ENCODE measurements at places on chromosomes 12 and 14.

- no peak for DNase-seq
Observed at GRCh38 chr14:103273145-103273744, 60.8 kb upstream of the EIF5 start.

DNA sequence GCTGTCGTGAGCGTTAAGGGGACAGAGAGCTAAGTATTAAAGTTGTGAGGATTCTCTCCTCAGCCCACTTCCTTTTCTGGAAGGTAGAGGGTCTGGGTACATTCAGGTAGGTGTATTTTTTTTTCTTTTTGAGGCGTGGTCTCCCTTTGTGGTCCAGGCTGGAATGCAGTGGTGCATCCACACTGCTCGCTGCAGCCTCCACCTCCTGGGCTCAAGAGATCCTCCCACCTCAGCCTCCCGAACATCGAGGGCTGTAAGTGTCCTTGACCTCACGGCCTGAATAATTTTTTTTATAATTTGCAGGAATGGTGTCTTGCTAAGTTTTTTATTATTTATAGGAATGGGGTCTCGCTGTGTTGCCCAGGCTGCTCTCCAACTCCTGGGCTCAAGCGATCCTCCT is 1.4 kb downstream of the PUS1 start:
- no peak for DNase-seq

- DNase-seq: no peak
Observed at GRCh38 chr14:63277591-63278183, 41.0 kb downstream of the GPHB5 start.

DNA sequence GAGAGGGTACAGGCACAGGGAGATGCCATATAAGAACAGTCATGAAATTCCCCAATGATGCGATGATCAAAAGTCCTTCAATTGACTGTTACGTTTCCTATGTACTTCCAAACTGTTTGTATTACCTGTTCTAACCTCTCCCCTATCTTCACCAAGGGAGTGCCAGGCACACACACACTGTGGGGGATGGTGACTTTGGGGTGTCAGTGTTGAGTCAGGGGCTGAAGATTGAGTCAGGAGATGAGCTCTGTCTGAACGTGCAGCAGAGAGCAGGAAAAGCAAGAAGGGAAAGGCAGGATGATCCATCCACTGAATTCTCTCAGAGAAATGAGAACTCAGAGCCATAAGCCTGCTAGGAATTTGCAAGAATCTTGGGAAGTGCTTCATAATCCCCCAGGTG is 153.4 kb downstream of the EFCAB11 start:
- DNase-seq: peak; percentile 100

GRCh38 chr12:107681836-107682820 is 3.5 kb upstream of the PWP1 start:
- no peak for DNase-seq

GRCh38 chr12:43840338-43840737 is 4.5 kb downstream of the TMEM117 start:
- DNase-seq: peak; percentile 24

DNA sequence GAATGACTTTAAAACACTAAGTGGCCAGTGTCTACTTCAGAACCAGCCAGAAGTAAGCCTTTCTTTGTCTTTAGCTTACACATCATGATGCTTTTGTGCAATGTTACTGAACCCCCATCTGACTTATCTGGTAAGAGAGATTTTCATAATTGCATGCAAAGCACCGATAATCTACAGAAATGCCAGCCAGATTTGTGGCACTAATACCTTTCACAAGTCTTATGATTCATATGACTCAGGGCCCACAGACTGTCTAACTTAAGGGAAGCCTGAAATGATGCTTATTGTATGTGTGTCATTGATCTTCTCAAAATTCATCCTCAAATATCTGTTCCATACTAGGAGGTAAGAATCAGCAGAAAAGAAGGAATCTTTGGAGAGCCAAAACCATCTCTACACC is 18.0 kb downstream of the IGF1 start:
- DNase-seq: no peak

DNA sequence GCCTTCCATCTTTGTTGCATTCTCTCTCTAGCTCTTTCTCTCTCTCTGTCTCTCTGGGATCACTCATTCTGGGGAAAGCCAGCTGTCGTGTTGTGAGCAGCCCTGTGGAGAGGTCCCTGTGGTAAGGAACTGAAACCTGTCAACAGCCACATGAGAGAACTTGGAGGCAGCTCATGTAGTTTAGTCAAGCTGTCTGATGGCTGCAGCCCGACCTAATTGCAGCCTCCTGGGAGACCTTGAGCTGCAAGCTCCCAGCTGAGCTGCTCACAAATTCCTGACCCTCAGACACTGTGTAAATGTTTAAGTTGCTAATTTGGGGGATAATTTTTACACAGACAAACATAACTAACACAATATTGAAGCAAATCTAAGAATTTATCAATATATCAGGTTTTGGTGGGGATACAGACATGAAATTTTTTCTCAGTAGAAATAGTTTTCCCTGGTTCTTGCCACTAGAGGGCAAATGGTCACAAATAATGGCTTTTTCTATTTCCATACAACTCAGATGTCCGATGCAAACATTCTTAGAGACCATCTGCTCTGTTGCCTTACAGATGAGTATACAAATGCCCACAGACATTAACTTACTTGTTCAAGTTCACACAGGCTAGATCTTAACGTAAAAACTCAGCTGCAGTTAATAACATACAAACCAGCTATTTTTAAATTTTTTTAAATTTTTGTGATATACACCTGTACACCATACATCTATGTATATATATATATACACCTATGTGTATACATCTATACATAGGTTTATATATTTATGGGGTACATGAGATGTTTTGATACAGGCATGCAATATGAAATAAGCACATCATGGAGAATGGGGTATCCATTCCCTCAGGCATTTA is 15.5 kb upstream of the KRR1 start:
- DNase-seq: peak; percentile 59

GRCh38 chr14:36478782-36479181 is 41.2 kb downstream of the NKX2-1 start:
- peak; percentile 89 for DNase-seq

DNA sequence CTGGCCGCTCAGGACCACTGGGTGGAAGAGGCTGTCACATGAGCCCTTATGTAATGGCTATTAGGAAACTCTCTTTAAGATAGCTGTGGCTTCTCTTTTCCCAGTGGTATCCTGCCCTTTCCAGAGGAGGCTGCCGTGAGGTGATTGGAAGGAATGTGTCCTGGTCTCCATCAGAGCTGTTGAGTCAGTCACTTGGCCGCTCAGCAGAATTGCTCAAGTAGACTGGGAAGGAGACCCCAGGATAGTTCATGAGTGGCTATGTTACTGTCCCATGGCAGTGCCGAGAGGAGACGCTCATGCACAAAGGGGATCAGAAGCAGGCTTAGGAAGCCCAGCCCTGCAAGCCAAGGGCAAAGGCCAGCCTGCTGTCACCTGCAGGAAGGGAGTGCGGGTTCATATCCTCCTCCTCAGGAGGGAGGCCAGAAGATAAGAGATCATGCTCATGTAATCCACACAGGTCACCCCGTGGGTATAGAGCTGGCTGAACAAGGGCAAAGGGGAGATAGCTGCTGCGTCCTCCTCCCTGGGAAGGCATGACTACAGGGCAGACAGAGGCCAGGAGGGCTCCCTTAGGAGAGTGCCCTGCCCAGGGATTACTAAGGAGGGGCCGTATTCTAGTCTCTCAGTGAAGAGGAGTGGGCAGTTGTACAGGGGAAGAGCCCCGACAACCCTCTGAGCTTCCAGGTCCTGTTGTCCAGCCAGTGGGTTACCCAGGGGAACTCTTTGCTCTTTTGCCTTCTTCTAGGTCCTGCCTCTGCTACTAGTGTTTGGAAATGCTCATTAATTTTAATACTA is 137.0 kb upstream of the MAX start:
- no peak for DNase-seq

- DNase-seq: peak; percentile 64
Observed at GRCh38 chr12:48817873-48818830, at the start of gene CACNB3. Gene CACNB3 (plus strand): TSS chr12:48818496. CDS start chr12:48818930, 434 bp downstream.

DNA sequence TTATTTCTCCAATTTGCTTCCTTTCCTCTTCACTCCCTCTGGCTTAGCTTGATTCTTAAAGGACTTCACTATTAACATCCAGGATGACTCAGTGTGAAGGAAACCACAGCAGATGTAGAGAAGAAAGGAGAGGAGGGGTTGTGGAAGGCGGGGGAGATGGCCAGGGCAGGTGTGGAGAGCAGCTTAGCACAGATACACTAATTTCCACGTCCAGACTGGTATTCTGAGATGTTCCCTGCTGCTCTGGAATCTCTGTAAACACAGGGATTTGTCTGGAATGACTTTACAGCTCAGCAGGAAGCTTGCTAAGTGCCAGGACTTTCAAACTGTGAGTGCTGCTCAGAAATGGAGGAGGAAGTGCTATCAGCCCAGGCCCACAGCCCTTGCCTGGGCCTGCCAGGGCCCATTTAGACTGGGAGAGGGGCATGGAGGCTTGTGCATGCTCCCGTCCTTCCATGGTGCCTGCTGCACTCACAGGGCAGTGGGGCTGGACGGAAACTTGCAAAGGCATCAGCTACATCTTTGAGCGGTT is 202.5 kb upstream of the DDHD1 start:
- peak; percentile 77 for DNase-seq

- peak; percentile 78 for DNase-seq
Observed at GRCh38 chr12:6961695-6962284, 8.7 kb downstream of the PHB2 start.

DNA sequence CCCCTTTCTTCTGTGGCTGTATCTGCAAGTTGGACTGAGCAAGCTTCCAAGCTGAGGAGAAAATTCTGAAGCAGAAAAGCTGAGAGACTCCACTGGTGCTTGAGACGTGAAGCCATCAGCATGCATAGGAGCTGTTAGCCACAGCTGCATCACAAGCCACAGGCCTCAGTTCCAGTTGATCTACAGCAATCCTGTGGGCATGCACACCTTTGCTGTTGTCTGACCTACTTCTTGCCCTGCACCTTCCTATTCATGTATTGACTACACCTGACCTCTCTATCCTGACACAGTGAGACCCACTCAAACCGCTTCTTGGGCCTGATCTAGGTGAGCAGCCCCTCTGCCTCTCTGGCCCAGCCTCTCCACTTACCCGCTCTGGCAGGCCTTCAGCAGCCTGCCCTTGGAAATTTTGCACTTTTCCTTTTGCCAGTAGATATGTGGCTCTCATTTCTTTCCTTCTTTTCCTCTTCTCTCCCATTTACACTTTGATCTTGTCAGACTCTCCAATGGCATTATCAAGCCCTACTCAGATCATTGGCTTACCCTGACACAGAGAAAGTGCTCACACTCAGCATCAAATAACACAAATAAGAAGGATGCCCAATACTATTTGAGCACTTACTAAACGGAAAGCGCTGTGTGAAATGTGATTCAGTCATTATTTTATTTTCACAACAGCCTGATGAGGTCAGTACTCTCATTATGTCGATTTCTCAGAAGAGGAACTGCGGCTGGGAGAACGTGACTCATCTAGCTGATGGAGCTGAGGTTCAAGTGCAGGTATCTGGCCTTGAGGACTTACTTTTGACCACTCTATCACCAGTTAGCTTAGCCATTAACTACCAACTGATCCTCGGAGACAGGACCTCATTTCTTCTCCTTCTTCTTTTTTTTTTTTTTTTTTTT is 21.9 kb upstream of the PTGR2 start:
- peak; percentile 82 for DNase-seq

DNA sequence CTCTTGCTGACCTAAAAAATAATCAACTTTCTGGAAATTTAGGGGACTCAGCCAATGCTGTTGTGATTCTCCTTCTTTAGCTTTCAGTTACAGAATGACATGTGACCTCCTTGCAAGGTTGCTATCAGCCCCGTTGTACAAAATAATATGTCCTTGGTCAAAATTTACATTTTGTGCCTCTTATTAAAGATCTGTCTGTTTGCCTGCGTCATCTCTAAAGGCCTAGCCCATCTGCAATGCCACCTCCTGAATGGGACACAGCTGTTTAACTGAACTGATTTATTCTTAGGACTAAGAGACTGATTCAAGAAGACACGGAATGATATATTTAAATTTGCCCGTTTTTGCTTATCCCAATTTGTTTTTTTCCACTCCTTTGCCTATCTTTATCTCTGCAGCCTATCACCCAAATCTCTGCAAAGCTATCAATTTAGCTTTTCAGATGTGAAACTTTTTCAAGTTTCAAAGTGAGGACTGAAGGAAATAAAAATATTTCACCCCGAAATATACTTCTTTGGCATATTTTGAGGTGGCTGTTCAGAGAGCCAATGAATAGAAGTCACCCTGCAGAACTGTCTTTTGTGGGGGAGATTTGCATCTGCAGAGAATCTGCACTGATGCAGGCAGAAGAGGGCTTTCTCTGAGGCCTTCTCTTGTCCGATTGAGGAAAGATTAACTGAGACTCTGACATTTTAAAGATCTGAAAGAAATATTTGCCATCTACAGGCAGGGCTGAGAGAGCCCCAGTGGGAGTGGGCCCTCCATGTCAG is 126.0 kb downstream of the VEZT start:
- no peak for DNase-seq

DNA sequence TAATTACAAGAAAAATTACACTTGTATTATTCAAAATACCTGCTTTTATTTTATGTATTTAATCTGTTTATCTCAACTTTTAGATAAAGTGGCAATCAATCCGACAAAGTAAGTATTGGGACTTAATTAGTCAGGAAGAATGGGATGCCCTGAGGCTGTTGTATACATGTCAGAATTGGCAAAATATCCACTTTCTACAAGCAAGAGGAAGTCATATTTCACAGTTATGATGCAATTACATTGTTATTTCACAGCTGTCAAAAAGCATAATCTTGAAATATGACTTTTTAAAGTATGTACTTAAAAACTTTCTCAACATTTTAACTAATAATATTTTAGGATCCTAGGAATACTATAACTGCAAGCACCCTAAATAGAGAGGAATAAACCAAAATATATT is 357.1 kb upstream of the MGAT4C start:
- DNase-seq: peak; percentile 72

DNA sequence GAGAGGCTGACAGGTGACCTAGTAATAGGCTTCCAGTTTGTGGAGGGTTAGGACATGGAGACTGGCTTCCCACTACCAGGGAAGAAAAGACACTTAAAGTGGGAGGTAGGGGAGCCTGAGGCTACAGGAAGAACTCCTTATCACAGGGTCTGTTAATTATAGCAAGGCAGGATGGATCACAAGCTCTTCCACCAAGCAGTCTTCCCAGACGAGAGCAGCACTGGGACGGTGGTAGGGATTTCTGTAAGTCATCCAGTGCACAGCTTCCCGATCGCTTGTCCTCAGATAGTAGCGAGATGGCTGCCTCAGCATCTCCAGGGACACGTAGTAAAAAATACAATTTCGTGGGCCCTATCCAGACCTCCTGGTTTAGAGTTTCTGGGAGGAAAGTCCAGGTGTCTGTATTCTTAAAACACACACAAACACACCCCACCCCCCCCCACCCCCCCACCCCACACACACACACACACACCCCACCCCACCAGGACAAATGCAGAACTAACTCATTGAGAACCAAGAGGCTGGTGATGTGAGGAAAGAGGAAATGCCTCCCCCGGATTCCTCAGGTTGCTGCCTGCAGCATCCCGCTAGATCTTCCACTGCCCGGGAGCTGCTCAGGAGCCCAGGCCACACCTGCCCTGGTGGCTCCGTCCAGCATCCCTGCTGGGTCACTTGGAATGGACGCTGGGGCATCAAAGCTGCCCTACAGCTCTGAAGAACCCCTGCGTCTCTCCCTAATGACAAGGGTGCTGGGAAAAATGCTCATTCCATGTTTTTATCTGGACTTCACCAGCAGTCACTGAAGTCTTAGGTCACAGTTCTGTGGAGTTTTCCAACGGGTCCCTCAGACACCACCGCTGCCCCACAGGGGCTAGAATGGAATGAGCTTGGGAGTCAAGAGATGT is 307.2 kb downstream of the CACNA1C start:
- DNase-seq: no peak
